ENCODE measurements at places on chromosomes 4 and X.

GRCh38 chr4:8705161-8706145 lies 112.9 kb downstream of the CPZ start:
- DNase-seq = peak; percentile 91

GRCh38 chr4:143420227-143420626 lies 83.6 kb downstream of the GAB1 start:
- no peak for DNase-seq

DNA sequence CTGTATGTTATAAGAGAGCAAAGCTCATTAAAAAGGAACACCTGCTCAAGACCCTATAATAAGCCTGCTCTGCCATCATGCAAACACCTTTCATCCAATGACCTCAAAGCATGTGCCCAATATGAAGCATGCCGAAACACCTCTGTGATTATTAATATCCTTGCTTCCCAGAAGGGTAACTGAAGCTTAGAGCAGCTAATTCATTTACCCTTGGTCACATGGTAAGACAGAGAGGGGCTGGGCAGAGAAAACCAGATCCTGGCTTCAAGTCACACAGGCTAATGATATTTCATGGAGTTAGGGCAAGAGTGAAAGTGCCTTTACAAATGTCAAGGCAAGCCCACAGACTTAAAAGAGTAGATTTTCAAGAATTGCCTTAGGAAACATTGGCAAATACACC lies 5.6 kb downstream of the AMOT start:
- peak; percentile 62 for DNase-seq

GRCh38 chr4:150314031-150314430 lies 235.8 kb downstream of the DCLK2 start:
- DNase-seq = no peak

DNA sequence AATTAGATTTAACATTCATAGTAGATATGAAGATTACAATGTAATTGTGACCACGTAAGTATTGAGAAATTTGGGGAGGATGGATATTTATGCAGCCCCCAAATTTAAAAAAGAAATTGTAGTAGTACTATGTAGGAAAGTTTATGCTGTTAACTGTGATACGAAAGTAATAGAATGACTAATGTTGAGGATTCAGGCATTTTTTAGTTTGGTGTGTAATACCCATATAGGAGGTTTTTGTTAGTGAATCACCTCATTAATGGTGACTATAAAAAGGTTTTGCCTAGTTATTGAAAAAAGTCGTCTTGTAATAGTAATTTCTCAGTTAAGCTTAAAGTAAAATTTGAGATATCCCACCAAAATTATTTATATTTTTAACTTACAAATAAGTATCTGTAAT lies 67.2 kb downstream of the SMARCAD1 start:
- DNase-seq = no peak

DNA sequence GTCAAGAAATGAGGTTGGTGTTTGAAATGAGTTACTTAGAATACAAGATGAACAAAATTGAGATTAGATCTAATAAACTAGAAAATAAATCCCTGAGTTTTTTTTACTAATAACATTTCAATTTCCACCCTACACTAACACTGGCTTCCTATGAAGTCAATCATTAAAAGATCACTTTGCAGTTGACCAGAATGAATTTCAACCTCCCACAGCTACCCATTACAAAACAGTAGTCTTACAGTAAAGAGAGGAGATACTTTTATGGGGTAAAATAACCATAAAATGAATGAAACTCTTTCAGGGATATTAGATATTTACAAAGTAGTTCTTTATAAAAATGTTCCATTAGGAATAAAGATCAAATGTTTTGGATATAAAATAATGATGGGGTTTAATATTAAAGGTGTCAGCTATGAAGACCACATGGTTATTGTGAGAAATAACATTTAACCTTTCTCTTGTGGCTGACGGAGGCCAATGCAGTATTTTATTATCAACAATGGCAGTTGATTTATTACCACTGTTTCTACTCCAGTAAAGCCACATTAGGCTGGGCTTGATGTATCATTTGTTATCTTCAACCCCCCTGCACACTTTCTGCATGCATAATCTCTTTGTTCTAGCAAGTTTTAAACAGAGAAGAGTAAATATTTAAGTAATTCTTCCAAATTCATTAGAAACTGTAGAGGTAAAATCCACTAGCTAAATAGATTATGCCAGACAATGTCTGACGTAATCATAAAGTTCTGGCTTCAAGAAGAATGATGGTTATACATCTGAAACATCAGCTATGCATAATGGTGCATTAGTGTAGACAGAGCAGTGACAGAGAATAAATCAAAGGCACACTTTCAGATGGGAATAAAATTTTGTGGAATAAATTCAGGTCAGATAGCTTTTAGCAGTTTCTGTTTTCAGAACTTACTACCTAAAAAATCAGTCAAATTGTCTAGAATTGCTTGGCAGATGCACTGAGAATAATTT lies 516.6 kb downstream of the PCDH18 start:
- no peak for DNase-seq

DNA sequence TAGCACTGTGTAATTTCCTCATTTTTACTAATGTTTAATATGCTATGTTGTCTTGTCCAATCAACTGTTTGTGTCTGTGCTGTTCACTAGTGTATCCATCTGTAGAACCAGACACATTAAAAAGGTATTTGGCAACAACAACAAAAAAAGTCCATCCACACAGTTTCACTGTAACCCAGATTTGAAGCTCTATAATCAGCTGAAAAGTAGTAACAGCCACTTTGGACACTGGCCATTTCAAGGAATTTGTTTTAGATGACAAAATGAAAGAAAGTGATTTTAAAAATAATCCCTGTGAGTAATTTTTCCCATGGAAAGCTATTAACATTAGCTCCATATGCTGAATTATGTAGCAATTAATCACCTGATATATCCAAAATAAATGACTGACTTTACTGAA lies 2.2 kb upstream of the FBXL5 start:
- DNase-seq = no peak

DNA sequence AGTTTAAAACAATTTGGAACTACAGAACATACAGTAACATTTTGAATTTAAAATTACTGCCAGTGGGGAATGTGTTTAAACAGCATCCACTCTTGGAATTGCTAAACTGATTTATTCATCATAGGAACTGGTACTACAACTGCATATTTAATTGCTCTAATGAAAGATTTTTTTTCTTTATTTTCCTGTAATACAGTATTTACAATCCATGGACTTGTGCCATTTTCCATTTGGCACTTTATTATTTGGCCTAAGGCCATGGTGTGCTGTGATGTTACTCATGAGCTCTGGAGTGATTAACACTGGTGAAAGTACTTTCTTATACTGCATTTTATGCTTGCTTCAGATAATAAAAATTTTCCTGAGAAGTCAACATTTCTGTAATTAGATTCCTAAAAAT lies 69.7 kb upstream of the NUDT6 start:
- DNase-seq = no peak

- no peak for DNase-seq
These were observed 197.1 kb downstream of the LRBA start for GRCh38 chr4:150817804-150818528.

DNA sequence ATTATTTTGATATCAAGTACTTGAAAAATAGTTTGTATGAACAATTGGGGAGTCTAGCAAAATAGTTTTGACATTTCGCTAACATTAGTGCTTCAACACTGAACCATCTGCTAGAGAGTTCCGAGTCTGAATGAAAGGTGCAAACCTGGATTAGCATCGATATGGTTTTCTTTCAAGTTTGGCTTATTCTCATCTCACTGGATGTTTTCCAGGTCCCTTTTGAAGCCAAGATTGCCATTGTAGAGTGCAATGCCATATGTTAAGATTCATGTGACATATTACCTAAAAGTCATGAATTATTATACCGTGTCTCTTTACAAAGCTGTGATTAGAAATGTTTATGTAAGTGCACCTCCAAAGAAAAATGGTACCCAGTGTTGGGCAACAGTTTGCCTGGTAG lies 36.8 kb upstream of the NAA11 start:
- no peak for DNase-seq

- no peak for DNase-seq
These were observed 252.0 kb downstream of the FBXW7 start for GRCh38 chr4:152283801-152284470.
